Right ventricle myocardium superior (tissue), 1 donor: ENCODE measurements at places on chromosomes 16 and 17. TPM values are rescaled to one million over a fixed set of nuclear protein-coding genes. Genes with fewer than 3 reads are reported as not detected.

DNA sequence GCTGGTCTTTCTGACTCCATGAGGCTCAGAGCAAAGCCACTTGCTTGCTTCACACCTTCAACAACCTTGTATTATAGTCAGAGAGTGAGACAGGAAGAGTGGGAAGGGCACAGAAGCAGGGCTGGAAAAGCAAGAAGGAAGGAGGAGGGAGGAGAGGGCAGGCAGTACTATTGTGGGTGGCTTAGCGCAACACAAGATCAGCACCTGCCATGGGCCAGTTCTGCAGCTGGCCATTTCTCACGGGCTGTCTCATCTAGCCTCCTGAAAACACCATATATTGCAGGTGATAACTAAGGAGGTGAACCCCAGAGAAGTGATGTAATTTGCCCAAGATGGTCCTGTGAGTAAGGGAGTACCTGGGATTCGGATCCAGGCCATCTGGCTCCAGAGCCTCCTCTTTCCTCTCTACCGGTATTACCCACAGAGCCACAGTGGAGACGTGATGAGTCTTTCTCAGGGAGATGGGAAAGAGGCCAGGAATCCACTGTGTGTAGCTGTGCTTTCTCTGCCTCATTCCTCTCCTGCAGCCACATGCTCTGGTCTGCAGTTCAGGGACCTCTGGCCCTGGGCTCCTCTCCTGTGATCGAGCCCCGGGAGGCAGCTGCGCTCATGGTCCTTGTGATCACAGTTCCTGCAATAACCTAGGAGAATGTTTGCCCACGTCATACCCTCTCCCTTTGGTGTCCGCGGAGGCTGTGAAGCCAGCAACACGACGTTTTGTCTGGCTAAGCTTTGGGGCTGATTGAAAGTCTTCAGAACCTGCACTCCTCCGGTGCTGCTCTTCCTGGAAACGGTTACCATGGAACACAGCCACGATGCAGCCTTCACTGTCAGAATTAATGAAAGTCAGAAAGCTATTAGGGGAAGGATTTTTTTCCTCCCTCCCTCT is 178.1 kb upstream of the CCL2 start:
- no peak for DNase-seq

Gene SEZ6L2
- total RNA-seq = 0.70 TPM

- DNase-seq = no peak
Measured at GRCh38 chr16:89111263-89111662, 17.6 kb downstream of the ACSF3 start.

Gene COPZ2
- 49.2 TPM for total RNA-seq

- no peak for DNase-seq
Measured at GRCh38 chr16:56862776-56863175, 2.2 kb upstream of the SLC12A3 start.
